CD4-positive, alpha-beta T cell treated with Interleukin-6 for 4 hours (primary cell): ENCODE measurements at places on chromosomes 3 and 15.

DNA sequence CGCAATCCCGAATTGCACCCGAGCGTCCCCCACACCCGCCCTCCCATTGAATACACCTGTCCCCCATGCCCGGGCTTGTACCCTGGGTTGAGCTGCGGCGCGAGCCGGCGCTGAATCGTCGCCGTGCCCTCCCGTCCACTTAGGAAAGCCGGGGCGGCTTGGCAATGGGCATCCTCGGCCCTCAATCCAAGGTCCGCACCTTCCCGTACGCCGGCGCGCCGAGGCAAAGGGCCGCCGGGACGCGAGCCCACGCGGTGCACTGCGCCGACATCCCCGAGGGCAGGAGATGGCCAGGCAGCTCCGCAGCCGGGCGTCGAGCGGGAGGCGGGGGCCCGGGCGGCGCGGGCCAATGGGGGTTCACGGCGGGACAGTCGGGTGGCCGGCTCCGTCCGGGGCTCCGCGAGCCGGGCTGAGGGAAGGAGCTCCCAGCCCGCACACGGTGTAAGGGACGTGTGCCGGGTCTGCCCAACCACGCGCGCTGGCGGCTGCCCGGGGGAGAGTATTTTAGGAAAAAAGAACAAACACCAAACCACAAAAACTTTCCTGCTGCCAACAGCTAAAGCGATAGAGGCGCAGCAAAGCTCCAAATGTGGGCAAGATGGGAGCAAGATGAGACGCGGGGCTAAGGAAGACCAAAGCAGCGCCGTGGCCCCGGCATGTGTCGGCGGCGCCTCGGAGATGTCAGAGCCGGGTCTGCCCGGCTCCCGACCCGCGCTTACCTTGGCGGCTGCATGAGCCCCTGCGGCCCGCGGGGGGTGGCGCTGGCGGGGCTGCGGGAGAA, 621 bp downstream of the RGMA start:
- peak; percentile 4 for DNase-seq

- no peak for DNase-seq
Measured at GRCh38 chr3:179376474-179376873, 29.0 kb downstream of the MFN1 start.

GRCh38 chr3:32105291-32106131, 909 bp upstream of the GPD1L start:
- DNase-seq, result no peak

DNA sequence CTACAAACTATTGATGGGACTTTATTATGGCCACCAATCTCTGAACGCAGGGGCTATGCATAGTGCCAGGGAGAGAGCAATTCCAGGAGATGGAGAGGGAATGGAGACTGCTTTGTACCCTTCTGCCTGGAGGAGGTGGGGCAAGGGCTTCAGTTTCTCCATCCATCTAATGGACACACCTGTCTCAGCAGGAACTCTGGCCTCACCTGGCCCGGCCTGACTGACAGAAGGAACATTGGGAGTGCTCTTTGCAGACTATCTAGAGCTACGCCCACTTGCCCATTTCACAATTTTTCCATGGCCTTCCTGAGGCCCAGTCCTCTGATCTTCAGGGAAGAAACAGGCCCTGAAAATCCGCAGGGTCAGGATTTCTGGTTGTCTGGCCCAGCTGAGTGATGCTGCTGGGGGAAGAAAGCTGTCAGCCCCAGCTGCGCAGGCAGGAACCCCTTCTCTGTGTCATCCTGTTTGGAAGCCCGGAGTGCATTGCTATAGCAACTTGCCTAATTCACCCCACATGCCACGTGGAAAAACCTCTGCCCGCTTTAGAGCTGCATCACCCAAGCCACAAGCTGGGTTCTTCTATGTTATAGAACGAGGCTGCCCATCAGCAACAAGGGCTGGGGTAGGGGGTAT, 6.4 kb downstream of the ITGA11 start:
- no peak for DNase-seq
